Neural progenitor cell (in vitro differentiated cells): ENCODE measurements at places on chromosomes 11 and 22. TPM values are rescaled to one million over a fixed set of nuclear protein-coding genes. Genes with fewer than 3 reads are reported as not detected.

- no peak for DNase-seq
Observed at GRCh38 chr11:78347956-78348355, 69.7 kb downstream of the GAB2 start.

GRCh38 chr11:116498161-116498560 is 274.6 kb downstream of the BUD13 start:
- no peak for DNase-seq

GRCh38 chr22:40597526-40598430 is 38.7 kb downstream of the MRTFA start:
- DNase-seq, result no peak

- no peak for DNase-seq
Observed at GRCh38 chr11:75735181-75735845, 17.7 kb downstream of the MOGAT2 start.

DNA sequence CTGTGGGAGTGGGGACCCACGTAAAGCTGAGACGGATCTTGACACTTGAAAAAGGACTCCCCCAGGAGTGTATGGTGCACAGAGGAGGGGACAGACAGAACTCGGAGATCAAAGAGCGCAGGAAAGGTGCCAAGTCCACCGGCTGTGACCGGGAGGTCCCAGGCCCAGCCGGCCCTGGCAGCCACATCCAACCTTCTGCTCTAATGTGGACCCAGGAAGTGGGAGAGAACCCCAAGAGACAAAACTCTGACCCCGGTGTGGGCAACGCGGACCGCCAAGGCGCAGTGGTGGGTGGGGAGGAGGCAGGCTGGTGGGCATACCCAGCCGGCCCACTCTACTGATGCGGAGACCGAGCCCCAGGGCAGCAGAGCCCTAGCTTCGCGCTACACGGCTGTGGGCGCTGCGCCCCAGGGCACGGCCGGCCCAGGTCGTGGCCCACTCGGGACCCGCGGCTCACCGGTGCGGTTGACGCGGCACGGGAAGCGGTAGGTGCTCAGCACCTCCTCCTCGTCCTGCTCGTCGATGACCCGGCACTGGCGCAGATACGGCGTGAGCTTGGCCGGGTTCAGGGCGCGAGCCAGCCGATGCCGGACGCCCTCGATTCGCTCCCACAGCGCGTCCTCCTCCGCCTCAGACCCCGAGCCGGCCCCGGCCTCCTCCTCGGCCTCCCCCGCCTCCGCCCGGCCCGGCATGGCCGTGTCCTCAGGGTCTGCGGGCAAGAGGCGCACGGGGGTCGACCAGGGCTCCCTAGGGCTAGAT is 527 bp downstream of the CARD10 start:
- DNase-seq, result peak; percentile 49

DNA sequence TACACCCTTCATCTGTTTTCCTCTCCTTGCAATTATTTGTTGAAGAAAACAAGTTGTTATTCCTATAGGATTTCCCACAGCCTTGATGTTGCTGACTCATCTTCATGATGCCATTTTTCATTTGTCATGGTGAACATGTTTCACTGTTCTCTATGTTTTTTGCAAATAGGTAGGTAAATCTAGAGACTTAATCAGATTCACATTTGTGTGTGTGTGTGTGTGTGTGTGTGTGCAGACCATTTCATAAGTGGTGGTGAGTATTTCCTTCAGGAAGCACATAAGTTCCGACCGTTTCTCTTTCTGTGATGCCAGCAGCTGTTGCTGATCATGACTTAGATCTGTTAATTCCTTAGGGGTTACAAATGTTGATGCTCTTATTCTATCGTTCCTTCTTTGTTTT is 80.3 kb upstream of the IZUMO1R start:
- no peak for DNase-seq

DNA sequence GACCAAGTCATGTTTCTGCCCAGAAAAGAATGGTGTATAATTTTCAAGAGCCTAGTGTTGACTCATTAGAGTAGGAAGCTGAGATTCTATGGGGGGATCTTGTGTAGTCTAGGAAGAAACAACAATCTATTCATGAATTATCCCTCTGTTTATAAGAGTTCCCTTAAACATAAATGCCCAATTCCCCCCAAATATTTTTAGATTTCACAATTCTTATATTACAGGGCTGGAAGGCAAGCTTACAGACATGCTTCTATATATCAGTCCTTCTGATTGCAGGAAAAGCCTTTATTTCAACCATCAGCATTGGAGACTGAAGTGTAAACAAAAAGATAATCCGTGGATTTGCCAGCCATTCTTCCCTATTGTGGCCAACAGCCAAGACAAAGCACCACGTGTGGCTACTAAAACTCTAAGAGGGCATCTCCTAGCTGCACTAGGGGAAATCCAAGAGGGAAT is 71.4 kb downstream of the NAT10 start:
- peak; percentile 53 for DNase-seq

- no peak for DNase-seq
Observed at GRCh38 chr22:23501708-23502107, 78.4 kb downstream of the IGLL1 start.

- no peak for DNase-seq
Observed at GRCh38 chr11:120917559-120918239, 106.2 kb upstream of the TBCEL start.

DNA sequence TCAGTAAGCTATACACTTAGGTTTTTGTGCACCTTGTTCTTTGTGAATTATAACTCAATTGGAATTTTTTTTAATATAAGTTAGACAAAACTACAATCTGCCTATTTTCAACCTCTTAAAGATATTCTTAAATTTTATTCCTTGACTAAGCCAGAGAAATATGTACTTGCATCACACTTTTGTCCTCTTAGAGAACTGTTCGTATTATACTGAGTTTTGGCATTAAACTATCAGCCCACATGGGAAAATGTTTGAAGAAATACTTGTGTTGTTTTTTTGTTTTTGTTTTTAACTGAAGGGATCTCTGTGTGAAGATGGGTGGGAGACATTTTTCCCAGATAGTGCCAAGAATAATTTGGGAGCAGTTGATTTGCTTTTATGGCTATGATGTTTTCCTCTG is 25.3 kb downstream of the CEP295 start:
- DNase-seq, result no peak

DNA sequence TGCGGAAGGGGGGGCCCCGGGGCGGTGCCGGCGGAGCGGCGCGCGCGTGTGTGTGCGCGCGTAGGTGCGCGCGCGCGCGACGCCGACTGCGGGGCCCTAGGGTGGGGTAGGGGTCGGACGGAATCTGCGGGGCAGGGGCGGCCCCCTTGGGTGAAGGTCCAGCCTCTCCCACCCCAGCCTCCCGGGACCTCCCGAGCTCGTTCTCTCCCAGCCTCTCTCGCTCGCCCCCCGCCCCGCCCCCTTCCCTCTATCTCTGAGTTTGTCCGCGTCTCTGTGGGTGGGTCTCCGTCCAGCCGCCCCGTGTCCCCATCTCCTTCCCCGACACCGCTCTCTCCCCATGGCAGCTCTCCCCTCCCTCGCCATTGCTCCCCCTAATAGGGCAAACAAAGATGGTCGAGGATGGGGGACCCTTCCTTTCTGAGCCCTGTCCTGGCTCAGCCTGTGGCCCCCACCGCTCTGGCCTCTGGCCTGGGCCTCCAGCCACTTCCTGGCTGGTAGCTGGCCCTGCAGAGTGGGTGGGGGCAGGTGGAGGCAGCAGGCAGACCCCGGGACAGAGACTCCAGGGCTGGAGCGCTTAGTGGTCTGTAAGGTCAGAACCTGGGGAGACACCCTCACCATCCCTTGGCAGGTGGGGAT is 33.0 kb upstream of the PRR5 start:
- DNase-seq, result no peak

DNA sequence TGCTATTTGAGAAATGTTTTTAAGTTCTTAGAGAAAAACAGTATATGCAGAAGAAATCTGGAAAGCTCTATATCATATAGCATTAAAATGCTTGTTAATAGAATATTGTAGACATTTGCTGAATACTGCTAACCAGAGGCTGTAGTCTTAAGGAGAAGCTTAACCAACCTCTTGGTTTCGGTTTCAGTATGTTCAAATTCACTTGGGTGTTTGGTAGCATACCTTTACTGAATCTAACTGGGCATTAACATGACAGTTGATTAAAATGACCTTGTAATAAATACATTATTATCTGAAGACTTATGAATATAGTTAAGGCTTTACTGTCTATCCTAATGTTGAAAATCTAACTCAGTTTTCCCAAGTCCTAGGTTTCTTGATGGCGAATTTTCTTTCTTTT is 5.4 kb downstream of the PCF11 start:
- DNase-seq, result no peak

- DNase-seq, result no peak
Observed at GRCh38 chr11:57674251-57674650, 6.3 kb downstream of the ZDHHC5 start.

DNA sequence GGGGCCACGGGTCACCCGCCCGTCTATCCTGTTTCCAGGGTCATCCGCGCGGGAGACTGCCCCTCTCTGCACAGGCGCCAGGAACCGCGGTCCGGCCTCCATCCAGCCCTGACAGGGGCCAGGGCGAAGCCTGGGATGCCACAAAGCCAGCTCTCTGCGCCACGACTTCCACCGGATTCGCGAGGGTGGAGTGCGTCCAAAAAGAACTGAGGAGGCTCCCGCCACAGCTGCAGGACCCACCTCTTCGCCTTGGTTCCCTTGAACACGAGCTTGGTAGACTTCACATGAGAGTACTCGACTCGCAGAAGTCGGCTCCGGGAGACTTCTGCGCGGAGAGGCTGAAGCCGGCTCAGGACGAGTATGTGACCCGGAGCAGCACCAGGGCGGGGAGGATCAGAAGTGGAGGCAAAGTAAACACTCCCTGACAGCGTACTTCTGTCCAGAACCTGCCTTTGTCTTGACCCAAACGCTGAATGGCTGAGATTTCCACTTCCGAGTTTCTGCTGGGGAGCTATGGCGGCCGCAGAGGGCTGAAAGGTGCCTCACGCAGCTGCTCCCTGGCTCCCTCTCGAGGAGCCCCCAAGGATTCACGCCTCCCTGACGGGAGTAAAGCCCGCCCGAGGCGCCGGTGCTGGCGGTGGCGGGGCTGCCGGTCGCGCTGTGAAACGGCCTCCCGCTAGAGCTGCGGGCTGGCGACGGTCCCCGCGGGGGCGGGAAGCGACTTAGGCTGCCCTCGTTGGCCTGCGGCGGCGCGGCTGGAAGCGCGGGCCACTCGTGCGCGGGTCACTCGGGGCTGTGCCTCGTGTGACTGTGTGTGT is 4566.7 kb upstream of the OR11H1 start:
- DNase-seq, result no peak

GRCh38 chr11:105937738-105938137 is 84.3 kb downstream of the MSANTD4 start:
- DNase-seq, result no peak

GRCh38 chr22:43926349-43926710 is 2.7 kb downstream of the PNPLA3 start:
- no peak for DNase-seq

DNA sequence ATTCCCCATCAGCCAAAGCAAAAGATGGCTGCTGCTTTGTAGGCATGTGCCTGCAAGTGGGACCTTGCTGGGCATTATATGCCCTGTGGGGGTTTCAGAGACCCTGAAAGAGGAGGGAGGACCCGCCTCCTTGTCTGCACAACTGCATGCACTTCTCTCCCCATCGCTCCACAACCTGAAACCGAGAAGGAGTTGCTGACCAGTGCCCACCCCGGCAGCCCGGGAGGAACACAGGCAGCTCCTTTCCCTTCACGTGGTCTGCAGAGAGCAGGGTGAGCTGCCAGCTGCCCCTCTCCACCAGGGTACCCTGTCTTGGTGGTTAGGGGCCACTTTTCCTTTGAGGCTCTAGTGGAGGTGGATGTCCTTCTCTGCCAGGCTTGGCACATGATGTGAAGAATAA is 1.4 kb upstream of the TMEM132A start:
- DNase-seq, result no peak

DNA sequence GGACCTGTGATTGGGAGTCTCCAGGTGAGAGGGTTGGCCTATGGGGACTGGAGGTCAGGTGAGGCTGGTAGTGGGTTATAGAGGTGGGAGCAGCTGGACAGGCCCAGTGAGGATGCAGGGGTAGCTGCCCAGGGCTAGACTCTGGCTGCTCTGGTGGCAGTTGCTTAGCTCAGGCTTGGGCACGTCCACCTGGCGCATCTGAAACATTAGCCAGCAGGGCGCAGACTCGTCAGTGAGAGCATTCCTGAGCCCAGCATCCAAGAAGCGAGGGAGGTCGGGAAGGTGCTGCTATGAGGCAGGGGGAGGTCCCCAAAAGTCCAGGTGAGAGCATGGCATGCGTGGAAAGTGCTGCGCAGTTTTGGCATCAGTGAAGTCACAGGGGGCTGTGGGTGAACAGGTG is 3.5 kb upstream of the GGT1 start:
- DNase-seq, result no peak

DNA sequence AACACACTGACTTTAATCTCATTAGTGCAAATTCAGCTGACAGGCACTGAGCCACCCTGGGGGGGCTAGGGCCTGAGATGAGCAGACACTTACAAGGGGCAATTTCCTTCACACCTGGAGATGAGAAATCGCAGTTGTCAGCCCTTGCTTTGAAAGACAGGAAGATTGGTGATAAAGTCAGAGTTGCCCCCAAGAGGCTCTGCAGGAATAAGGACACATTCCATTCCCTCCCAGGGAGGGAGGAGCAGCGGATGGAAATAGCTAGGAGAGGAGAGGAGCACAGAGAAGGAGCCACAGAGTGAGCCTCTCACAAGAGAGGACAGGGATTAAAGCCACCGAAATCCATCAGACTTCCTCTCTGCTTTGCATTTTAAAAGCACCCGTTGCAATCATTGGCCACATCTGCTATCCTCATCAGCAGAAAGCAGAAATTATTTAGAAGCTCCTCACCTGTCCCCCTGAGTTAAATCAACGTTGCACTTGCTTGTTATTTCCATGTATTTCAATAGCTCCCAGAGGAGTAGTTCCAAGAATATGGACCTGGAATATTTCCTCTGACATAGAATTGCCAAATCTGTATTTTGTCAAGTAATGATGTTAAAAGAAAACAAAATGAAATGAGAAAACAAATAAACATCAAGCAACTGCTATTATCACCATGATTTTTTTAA is 213.7 kb downstream of the BARX2 start:
- peak; percentile 39 for DNase-seq

GRCh38 chr11:130171534-130171933 is 12.0 kb downstream of the ST14 start:
- no peak for DNase-seq

Gene HBB
- not detected in 2 replicates for total RNA-seq

Gene NXPE4
- not detected in 2 replicates for total RNA-seq

Gene GGTLC3
- total RNA-seq, result not detected in 2 replicates

Gene AGBL2
- 2.5 and 3.7 TPM in 2 replicates for total RNA-seq

Gene ACTN3
- total RNA-seq, result 20.2 and 33.0 TPM in 2 replicates

Gene OR52I1
- total RNA-seq, result not detected in 2 replicates

Gene ANKK1
- total RNA-seq, result 0.22 TPM in 1 of 2 replicates, not detected in the other

Gene OR56A3
- not detected in 2 replicates for total RNA-seq

Gene SCGB1D2
- total RNA-seq, result not detected in 2 replicates

Gene TYMP
- total RNA-seq, result 0.81 TPM in 1 of 2 replicates, not detected in the other

Gene VSIG10L2
- total RNA-seq, result not detected in 2 replicates

Gene MS4A4A
- total RNA-seq, result not detected in 2 replicates

Gene ACRV1
- 0.47 and 0.56 TPM in 2 replicates for total RNA-seq

Gene KRTAP5-8
- total RNA-seq, result not detected in 2 replicates

Gene ZNF195
- 57.9 and 72.2 TPM in 2 replicates for total RNA-seq

Gene CLDN5
- total RNA-seq, result 0.69 and 4.1 TPM in 2 replicates
